Stimulated activated CD8-positive, alpha-beta memory T cell treated with anti-CD3 and anti-CD28 coated beads, Interleukin-4, amount 100 ng/mL, for 4 hours (primary cell): ENCODE measurements at places on chromosomes 7 and 10.

GRCh38 chr10:69061305-69062161, 26.4 kb upstream of the SRGN start:
- no peak for DNase-seq

DNA sequence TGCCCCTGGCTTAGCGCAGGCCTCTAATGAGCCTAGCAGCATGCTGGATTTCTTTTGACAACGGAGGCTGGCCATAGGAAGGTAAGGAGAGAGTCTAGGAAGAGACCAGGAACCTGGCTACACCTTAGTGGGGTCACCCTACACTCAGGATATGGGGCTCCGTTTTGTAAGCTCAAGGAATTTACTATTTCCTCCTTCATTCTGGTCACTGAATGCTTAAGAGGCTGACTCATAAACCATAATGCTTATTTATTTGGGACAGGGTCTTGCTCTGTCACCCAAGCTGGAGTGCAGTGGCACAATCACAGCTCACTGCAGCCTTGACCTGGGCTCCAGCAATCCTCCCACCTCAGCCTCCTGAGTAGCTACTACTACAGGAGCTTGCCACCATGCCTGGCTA, 38.4 kb downstream of the CARD11 start:
- DNase-seq: no peak

GRCh38 chr10:88702848-88703597, 3.0 kb upstream of the LIPK start:
- no peak for DNase-seq

- no peak for DNase-seq
Observed at GRCh38 chr7:151427705-151428377, 12.1 kb downstream of the CRYGN start.

DNA sequence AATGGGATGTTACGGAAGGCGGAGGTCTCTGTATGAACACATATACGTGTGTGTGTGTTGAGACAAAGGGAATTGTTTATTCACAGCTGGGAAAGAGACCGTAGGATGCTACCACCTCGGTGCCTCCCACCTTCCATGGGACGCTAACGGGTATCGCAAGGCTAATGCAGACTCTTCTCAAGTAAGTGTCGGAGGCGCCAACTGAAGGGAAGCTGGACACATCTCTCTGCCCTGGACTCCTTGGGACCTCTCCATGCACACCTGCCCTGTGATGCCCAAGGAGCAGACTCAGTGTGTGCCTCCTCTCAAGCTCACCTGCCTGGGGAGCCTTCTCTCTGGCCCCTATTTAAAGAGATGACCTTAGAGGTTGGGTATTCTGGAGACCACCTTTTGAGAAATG, 230.9 kb downstream of the DNAJB6 start:
- no peak for DNase-seq

- no peak for DNase-seq
Observed at GRCh38 chr7:142910031-142910433, 23.5 kb downstream of the TRPV5 start.

DNA sequence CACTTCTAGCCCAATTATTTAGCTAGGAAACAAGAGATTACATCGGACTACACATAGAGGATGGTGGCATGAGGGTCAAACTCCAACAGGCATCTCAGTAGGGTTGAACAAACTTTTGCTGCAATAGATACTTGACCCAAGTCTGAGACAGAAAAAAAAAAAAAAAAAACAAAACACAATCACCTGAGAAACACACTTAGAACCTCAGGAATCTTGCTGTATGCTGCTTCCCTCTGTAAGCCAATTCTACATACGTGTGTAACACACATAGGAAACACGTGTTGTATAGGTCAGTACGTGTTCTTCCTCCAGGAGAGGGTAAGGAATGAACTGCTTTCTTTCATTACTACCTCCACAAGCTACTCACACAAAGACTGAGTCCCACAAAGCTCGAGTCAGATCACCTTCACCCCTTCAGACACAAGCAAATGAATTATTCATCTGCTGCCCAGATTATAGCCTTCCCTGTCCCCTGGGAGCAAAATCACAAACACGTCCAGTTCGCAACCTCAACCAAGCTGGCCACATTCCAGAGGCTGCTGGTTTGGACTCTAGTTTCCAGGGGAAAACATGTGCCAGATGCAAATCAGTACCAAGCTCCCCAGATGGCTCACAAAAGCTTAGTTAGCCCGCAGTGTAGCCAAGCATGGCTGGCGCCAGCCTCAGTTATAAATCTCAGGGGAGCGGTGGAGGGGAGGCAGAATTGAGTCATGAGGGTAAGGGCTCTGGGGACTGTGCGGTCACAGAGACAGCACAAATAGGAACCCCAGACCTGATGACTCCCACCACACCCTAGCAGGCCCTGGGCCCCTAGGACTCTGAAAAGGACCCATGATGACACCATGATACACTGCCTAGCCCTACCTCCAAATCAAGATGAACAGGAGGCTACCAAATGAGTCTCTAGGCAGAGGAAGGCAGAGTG, 15.1 kb downstream of the PSAP start:
- no peak for DNase-seq

- DNase-seq: no peak
Observed at GRCh38 chr7:142796501-142797390, 26.0 kb downstream of the PRSS2 start.

- no peak for DNase-seq
Observed at GRCh38 chr10:34370126-34370525, 445.0 kb downstream of the PARD3 start.

GRCh38 chr10:108612485-108612884, 1310.8 kb downstream of the XPNPEP1 start:
- no peak for DNase-seq

DNA sequence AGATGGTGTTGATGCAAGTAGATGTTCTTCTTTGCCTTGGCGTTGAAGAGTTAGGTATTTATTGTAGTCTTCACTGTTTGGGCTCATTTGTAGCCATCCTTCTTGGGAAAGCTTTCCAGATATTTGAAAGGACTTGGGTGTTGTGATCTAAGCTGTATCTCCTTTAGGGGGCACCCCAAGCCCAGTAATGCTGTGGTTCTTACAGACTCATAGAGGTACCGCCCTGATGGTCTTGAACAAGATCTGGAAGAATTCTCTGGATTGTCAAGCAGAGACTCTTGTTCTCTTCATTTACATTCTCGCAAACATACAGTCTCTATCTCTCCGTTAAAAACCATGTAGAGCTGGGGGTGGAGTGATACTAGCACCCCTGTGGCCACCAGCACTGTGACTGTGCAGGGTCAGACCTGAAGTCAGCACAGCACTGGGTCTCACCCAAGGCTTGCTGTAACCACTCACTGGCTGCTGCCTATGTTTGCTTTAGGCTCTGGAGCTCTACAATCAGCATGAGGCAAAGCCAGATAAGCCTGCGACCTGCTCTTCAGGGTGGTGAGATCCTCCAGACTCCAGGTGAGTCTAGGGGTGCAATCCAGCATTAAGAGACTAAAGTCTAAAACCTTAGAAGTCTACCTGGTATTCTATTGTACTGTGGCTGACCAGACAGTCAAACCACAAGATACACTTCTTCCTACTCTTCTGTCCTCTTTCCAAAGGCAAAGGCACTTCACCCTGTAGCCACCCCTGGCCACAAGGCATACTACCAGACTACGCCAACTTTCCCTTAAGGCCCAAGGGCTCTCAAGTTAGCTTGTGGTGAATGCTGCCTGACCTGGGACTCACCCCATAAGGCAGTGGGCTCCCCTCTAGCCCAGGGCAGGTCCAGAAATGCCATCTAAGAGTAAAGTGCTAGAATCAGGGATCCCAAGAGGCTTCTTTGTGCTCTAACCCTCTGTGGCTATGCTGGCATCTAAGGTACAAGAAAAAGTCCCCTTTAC, 209.7 kb upstream of the TMEM196 start:
- DNase-seq: no peak

GRCh38 chr10:116836083-116836482, 13.2 kb upstream of the ENO4 start:
- DNase-seq: no peak

DNA sequence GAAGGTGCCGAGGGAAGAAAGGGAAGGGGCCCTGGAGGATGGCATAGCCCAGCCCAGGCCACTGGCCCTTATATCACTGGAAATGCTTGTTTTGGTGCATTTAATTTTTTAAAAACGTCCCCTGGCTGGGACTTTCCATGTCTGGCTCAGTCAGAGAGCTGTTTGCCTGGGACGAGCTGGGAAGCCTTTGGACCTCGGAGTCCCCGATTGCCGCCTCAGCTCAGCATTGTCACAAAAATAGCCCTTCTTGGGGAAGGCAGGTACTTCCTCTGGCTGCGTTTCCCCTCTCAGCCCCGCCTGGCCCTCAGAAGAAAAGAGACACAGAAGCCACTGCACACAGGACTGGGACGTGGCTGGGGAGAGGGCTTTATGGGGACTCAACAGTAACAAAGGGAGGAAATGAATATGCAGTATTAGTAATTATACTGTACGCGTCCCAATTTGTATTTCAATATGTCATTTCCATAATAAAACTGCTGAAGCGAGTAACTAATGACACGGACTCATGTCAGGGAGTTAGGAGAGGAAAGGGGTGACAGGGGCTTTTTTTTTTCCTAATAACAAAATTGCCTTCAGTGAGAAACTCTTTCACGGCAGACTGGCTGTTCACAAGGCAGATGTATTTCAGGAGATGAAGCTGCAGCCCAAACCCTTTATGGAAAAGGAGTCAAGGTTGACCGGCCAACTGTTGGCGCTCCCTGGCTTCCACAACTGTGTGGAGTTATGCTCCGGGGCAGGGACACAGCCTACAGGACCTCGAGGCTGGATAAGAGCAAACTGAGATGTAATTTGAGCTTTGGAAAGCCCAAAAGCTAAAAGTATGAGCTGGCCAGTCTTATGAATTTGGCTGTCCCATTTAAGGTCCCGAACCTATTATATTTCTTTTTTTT, 31.0 kb upstream of the MXI1 start:
- no peak for DNase-seq

DNA sequence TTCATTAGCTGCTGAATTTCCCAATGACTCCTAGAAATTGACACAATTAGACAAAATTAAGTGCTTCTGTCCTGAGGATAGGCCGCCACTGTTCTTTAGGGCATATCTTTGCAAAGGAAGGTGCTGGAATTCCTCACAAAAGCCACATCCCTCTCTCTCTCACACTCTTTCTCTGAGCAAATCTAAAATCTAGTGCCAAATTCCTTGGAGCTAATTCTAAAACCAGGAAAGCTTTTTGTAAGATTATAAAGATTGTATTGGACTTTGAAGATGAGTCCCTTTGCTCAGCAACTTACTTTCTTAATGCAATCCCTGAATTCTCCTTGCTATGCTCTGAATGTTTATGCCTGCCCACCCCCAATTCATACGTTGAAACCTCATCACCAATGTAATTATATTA, 288.9 kb downstream of the KCNMA1 start:
- DNase-seq: no peak

DNA sequence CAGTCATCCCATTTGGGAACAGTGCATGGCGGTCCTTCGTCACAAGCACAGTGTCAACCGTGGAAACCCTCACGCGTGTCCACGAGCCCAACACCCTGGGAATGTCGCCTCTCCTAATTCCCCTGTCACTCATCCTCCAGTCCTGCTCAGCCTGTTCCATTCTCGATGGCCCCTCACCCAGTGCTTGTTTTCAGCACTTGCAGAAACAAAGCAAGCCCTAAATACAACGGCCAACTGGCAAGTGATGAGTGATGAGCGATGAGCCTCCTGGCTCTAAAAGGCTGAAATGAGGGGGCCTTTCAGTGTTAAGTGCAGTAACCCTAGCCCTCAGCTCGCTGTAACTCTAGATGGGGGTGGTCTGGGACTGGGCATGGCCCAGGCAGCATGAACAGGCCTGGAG, 22.6 kb downstream of the NKX2-3 start:
- no peak for DNase-seq

DNA sequence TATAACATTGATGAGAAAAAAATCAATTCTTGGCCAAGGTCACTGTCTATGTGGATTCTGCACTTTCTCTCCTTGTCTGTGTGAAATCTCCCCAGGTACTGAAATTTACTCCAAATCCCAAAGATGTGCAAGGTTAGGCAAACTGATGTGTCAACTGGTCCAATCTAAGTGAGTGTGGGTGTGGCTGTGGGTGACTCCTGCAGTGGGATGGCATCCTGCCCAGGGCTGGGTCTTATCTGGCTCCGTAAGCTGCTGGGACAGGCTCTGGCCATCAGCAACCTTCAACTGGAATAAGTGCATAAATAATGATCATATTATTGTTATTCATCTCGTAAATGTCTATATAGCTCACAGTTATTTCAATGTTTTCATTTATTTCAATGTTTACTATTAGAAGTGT, 79.3 kb downstream of the JCAD start:
- no peak for DNase-seq

- no peak for DNase-seq
Observed at GRCh38 chr7:24911213-24911603, 68.8 kb downstream of the OSBPL3 start.

- no peak for DNase-seq
Observed at GRCh38 chr10:103985726-103986125, 18.8 kb downstream of the SLK start.

GRCh38 chr10:126160971-126161630, 227.2 kb downstream of the ADAM12 start:
- DNase-seq: no peak

DNA sequence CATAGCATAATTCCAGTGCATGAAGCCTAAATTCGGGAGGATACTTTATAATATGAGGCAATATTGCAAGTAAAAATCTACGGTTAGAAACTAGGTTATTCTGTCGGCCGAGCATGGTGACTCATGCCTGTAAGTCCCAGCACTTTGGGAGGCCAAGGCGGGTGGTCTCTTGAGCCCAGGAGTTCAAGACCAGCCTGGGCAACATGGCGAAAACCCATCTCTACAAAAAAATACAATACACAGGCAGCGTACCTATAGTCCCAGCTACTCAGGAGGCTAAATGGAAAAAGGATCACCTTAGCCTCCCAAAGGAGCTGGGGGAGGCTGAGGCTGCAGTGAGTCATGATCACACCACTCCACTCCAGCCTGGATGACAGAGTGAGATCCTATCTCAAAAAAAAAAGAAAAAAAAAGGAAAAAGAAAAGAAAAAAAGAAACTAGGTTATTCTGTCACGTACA, 14.2 kb downstream of the SKAP2 start:
- no peak for DNase-seq

DNA sequence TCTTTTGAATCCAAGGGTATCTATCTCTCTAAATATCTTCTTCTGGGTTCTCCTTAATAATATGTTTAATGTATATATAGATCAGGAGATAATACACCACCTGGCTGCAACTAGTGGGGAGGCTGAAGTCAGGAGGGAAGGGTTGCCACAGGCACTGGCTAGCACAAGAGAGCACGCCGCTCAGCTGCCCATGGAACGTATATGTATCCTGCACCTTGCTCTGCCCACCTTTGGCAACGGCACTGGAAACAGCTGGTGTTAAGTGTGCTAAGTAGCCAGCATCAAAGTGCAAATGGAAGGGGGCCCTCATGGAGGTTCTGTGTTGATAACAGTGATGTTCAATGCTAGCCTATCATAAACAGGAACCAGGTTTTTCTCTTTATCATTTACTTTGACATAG, 49.8 kb upstream of the FAM133B start:
- no peak for DNase-seq

GRCh38 chr7:77935652-77936348, 137.2 kb downstream of the PHTF2 start:
- no peak for DNase-seq

- no peak for DNase-seq
Observed at GRCh38 chr7:130102588-130102987, 32.3 kb downstream of the KLHDC10 start.

- DNase-seq: no peak
Observed at GRCh38 chr7:132377703-132378584, 198.3 kb downstream of the PLXNA4 start.

- DNase-seq: no peak
Observed at GRCh38 chr10:58023341-58024073, 244.2 kb downstream of the IPMK start.

GRCh38 chr7:123712619-123713018, 36.2 kb downstream of the WASL start:
- no peak for DNase-seq

- no peak for DNase-seq
Observed at GRCh38 chr10:98235846-98236245, 32.1 kb downstream of the LOXL4 start.
